H1 (cell line): ENCODE measurements at places on chromosomes 13 and 19.

- DNase-seq: peak; percentile 82
Measured at GRCh38 chr13:112066624-112067004, 335 bp upstream of the SOX1 start.

- no peak for DNase-seq
Measured at GRCh38 chr19:55695511-55696290, 20.7 kb downstream of the EPN1 start.

DNA sequence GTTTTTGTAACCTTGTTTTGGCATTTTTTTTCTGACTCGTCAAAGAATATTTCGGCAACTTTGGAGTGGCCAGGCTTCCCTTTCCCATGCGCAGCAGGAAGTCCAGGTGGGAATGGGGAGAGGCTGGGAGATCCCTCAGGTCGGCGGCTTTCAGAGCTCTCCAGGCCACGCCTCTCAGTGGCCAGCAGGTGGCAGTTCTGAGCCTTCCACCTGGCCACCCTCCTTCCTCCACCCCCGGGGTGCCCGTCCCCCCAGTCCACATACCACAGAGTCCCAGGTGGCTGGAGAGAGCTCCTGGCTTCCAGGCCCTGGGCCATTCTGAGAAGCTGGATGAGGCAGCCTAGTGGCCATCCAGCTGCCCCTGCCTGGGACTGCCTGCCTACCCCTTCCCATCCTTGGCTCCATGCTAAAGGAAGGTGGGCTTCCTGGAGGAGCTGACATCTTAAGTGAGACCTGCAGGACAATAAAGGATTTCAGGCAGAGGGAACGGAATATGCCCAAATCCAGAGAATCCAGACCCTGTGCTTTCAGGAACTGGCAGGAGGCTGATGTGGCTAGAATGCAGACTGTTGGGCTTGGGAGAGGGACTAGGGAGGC, 46.3 kb downstream of the CCNE1 start:
- peak; percentile 82 for DNase-seq

GRCh38 chr19:7428651-7429113, 60.2 kb downstream of the PEX11G start:
- no peak for DNase-seq

DNA sequence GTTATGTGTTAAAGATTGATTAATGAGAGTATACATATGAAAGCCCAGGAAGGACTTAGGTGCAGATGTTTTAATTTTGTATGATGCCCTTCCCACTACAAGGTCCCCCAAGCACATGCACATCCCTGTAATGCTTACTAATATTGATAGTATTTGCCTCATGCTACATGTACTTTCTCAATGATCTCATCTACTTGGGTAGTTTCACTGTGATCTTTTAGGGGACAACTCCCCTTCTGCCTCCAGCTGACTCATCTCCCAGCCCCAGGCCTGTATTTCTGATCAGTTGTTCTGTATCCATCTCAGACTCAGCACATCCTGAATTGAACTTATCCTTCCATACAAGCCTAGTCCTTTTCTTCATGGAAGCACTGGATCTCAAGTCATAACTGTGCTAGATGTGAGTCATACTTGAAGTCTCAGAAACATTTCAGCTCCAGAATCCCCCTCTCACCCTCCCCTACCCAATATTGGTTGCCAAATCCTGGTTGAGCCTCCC, 49.4 kb upstream of the INTS6 start:
- DNase-seq: no peak

- no peak for DNase-seq
Measured at GRCh38 chr19:12751635-12752034, at the start of gene BEST2. BEST2 (plus strand) TSS chr19:12751791; CDS start chr19:12752593, 802 bp downstream.

- peak; percentile 81 for DNase-seq
Measured at GRCh38 chr13:113802090-113802531, 43.1 kb downstream of the TMEM255B start.

GRCh38 chr13:26184791-26185250, 37.3 kb downstream of the RNF6 start:
- no peak for DNase-seq

DNA sequence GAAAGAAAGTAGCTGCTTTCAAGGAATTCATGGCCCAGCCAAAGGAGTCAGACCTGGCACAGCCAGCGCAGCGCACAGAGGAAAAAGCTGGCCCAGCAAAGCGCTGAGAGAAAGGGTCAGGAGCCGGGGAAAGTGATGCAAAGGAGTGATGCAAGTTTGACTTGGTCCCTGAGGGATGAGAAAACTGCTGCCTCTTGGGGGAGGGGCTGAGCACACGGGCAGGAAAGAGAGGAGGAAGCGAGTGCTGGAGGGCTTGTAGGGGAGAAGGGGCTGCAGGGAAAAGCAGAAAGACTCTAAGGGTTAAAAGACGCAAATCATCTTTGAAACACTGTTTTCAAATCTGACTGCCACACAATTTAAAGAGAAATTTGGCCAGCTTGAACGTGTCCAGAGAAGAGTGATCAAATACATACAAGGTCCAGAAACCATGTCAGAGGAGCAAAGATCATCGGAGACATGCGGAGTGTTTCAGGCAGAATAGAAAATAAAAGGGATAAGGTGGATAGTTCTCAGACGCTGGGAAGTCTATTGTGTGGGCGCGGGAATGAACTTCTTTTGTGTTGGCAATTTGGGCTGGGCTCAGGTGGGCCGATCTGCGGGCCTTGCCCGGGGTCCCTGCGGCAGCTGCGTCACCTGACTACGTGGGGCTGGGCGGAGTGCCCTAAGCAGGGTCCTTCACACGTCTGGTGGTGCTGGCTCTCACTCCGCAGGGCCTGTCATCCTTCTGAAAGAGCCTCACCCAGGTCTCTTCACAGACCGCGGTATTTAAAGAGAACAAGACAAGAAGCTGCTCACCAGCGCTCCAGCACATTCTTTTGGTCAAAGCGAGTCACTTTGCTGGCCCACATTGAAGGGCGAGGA, 18.1 kb downstream of the N4BP2L1 start:
- peak; percentile 69 for DNase-seq

DNA sequence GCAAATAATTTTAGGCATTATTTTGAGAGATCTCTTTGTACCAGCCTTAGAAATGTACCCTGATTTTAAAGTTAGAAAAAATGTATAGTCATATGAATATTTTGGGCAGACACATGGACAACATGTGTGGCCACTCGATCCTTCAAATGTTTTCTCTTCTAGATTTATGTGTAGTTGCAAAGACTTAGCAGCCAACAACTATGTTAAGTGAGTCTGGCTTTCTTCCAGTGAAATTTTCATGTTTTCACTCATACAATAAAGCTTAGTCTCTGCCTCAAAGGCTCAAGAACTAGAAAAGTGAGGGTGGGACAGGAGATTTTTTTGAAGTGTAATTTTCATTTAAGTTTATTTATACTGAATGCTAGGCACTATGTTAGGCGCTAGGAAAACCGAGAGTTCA, 207.7 kb upstream of the DACH1 start:
- DNase-seq: no peak

DNA sequence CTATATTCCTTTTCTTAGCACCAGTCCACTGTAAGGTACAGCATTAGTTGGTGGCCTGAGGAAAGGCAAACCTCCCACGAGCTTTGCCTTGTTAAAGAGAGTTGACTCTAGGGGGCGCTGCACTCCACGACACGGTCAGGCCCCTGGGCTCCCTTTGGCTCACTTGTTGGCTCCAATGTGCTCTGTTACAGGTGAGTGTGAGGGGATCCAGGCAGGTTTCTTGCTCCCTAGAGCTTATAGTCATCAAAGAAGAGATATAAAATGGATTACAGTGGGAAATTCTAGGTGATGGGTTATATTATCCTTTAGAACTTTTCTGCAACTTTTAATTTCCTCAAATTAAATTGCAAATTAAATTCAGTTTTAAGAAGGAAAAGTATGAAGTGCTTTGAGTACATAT, 3.7 kb downstream of the WDR87 start:
- DNase-seq: peak; percentile 93

DNA sequence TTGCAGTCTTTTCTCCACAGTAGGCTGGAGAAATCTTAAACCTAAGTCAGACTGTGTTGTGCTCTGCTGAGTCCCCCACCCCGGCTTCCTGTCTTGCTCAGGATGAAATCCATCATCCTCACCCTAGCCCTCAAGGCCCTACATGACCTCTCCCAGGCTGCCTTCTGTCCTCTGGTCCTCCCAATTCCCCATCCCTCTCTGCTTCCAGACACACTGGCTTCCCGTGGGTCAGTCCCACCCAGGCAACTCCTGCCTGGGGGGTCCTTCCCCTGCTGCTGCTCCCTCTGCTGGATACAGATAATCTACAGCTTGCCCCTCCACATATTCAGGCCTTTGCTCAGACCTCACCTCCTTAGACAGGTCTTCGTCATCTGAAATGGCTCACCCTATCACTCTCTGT, 18.4 kb upstream of the CBY2 start:
- DNase-seq: no peak

DNA sequence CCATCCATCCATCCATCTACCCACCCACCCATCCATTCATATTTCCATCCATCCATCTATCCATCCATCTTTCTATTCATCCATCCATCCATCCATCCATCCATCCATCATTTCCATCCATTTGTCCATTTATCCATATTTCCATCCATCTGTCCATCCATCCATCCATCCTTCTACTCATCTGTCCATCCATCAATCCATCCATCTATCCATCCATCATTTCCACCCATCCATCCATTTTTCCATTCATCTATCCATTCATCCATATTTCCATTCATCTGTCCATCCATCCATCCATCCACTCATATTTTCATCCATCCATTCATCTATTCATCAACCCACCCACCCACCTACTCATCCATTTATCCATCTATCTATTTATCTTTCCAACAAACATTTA, 229.6 kb downstream of the TEX29 start:
- DNase-seq: no peak

DNA sequence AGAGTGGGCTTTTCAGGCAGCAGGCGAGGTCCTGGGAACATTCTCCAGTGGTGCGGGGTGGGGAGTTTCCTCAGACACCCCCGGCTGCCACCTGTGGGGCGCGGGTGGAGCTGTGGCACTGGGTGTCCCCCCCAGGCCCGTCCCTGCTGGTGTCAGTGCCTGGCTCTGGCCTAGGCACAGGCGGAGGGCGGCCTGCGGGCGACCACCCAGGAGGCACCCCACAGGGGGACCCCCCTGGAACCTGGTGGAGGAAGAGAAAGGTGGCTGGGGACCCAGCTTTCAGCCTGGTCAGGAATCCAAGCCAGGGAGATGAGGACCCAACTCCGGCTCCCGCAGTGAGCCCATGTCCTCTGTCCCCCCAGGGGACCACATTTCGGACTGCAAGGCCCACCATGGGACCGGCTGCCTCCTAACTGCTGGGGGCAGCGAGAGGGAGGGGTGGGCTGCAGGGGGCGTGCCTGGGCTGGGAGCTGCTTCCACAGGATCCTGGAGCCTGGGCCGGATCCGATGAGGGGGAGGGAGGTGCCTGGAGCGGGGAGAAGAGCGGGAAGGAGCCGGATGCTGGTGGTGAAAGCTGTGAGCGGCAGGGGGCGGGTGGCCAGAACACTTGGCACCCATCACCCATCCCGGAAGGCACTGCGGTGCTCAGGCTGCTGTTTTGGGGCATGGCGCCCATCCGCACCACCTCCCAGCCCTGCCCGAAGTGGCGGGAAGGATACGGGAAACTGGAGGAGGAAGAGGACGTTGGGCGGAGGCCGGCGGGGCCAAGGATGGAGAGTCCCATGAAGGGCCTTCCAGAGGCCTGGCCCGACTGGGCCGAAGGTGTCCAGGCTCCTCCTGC, 5.5 kb upstream of the CTXN1 start:
- no peak for DNase-seq

DNA sequence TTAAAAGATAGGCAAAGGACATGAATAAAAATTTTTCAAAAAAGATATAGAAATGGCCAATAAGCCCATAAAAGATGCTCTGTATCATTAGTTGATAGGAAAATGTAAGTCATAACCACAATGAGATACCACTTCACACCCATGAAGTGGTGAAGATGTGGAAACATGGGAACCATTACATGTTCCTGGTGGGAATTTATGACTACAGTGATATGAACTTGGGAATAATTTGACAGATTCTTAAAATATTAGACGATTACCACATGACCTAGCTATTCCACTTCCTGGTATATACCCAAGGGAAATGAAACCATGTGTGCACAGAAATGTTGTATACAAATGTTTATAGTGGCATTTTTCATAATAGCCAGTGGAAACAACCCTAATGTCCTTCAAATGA, 232.2 kb downstream of the GGACT start:
- DNase-seq: no peak

- DNase-seq: no peak
Measured at GRCh38 chr13:76383676-76384461, 502.3 kb downstream of the KCTD12 start.

DNA sequence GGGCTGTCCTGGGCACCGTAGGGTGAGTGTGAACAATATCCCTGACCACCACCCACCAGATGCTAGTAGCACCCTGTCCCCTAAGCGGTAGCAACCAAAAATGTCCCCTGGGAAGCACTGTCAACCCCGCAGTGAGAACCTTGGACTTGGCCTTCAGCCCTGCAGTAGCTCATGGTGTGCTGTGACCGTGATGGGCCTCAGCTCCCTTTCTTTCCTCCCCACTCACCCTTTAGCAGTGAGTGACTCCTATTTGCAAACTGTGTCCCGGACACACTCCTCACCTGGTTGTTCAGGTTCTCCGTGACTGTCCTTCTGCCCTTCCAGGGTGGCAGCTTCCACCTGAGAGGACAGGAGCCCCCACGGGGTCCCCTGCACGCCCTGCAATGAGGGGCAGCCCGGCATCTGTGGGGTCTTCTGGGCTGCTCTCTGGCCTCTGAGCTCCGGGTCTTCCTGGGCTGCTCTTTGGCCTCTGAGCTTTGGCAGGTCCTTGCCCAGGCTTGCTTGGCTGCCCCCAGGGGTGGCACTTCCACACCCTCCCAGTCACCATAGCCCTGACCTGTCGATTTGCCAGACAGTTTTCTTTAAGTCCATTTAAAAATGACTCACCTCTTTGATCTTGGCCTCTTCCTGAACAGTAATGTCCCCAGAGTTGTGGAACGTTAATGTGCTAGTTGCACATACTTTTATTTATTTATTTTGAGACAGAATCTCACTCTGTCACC, 3.8 kb downstream of the KDM4B start:
- no peak for DNase-seq

GRCh38 chr13:112256716-112257494, 119.2 kb upstream of the SPACA7 start:
- no peak for DNase-seq

DNA sequence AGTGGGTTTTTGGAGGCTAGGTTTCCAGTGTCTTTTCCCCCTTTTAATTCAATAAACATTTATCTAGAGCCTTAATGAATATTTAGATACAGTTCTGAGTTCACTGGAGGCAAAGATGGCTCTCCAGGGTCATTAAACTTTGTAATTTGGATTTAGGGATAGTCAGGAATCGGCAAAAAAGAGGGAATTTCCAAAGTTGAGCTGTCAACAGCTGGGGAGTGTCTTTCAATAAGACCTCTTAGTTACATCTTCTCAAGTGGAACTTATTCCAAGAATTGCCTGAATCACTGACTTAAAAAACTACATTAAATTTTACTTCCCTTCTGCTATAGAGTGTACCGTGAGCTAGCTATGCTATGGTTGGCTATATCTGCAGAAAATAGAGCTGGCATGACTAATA, 2.0 kb downstream of the LRCH1 start:
- DNase-seq: no peak
